ENCODE measurements at places on chromosomes 11 and 22.

- no peak for DNase-seq
Measured at GRCh38 chr22:48874956-48875355, 952.7 kb downstream of the BRD1 start.

DNA sequence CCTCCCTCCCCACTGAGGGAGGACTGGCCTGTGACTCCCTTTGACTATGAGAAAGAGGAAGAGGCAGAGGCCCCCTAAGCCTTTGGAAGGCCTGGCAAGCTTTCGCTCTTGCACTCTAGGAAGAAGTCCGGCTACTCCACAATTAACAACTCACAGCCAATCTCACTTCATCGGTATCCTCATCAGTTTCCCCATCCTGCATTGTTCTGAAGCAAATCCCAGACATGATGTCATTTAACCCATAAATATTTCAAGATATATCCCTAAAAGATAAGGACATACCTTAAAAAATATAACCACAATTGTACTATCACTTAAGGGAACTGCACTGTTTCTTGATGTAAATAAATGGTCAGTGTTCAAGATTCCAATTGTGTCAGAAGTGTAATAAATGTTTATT lies 63.1 kb downstream of the CWC15 start:
- no peak for DNase-seq

DNA sequence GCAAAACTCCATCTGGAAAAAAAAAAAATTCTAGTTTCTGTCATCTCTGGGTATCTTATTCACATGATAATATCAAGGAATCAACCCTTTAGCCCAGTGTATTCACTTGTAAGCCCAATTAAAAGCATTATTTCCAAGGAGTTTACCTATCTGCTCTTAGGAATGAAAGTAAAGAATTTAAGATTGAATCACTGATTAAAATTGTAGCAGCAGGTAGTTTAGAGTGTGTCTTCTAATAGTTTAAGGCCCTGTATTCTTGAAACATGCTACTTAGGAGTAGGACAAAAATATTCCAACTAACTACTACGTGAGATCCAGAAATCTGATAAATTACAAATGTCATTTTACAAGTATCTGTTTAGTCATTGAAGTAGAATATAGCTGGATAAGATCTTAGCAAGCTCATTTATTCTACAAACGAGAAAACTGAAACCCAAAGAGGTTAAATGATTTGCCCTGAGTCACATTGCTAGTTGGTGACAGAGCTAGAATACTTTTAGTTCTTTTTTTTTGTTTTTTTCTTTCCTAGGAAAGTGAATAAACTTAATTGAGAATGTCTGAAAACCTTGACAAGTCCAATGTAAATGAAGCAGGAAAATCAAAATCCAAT lies 4.0 kb downstream of the TCP11L1 start:
- DNase-seq, result no peak

GRCh38 chr22:37044634-37045625 lies 6.6 kb upstream of the KCTD17 start:
- no peak for DNase-seq

DNA sequence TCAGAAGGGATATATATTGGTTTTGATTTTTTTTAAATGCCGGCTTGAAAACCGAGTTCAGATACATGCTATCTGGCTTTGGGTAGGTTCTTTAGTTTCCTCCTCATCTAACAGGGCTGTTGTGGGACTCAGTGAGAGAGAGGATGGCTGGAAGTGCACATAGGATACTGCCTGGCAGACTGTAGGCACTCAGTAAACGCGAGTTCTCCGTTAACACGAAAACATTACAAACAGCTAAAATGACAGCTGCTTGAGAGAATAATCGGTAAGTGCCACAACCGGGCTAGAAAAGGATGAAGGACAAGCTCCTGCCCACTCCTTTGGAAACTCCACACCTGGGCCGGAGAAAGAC lies 369 bp downstream of the XRRA1 start:
- no peak for DNase-seq

GRCh38 chr11:13333456-13333957 lies 55.9 kb downstream of the BMAL1 start:
- no peak for DNase-seq

DNA sequence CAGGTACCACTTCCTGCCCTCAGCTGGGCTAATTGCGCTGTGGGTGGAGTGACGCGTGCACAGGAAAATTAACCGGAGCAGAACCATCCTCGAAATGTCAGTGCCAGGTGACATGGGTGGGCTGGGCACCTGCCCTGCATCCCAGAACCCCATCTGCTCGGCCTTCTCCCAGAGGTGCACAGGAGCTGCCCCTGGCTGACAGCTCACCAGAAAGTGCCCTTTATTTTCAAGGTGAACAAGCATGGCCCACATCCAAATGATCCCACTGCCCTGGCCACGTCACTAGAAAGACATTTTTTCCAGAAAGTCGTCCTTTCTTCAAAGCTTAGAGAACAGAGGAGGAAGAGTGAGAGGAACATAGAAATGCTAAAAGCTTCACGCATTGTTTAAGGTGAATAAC lies 4.1 kb upstream of the ELFN2 start:
- DNase-seq, result no peak

DNA sequence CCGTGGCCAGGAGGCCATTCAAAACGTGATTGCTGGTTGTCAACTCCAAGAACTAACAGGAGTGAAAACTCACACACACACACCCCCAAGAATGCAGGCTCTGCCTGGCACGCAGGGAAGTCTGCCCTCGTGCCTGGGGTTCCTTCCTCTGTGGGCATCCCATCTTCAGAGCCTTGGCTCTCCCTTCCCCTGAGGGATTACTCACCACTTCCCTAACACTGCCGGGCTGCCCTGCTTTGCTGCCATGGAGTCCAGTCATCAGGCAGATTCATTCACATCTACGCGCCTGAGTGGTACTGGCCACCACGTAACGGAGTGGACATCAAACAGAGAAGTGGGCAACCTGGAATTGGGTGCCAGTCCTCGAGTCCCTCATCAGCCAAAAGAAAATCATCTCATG lies 120.7 kb upstream of the TMEM45B start:
- DNase-seq, result no peak

- no peak for DNase-seq
Measured at GRCh38 chr11:84865791-84866535, 761.2 kb downstream of the DLG2 start.

- no peak for DNase-seq
Measured at GRCh38 chr11:95985174-95985808, 61.4 kb upstream of the MTMR2 start.

- no peak for DNase-seq
Measured at GRCh38 chr22:36165141-36165540, 4.6 kb upstream of the APOL3 start.

- DNase-seq, result no peak
Measured at GRCh38 chr11:85767246-85767945, 43.5 kb downstream of the SYTL2 start.

GRCh38 chr11:115197031-115197430 lies 307.2 kb downstream of the CADM1 start:
- DNase-seq, result no peak

DNA sequence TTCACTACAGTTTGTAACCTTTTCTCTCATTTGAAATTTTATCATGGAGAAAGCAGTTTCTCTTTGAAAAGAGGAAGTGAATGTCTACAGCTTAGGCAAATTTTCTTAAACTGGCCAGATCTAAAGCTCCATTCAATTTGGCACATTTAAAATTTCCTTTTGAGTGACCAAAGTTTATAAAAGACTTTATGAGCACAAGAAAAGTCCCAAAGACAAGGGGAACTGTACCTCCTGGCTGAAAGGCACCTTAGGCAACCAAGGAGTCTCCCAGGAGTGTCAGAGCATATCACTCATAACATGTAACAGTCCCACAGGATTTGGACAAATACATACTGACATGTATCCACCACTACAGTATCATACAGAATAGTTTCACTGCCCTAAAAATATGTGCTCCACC lies 41.3 kb downstream of the NARS2 start:
- no peak for DNase-seq

All from hippocampal formation (tissue), 2 donors.